ENCODE measurements at places on chromosomes 5 and 9.

GRCh38 chr9:127598839-127599549, 13.1 kb upstream of the STXBP1 start:
- no peak for DNase-seq

DNA sequence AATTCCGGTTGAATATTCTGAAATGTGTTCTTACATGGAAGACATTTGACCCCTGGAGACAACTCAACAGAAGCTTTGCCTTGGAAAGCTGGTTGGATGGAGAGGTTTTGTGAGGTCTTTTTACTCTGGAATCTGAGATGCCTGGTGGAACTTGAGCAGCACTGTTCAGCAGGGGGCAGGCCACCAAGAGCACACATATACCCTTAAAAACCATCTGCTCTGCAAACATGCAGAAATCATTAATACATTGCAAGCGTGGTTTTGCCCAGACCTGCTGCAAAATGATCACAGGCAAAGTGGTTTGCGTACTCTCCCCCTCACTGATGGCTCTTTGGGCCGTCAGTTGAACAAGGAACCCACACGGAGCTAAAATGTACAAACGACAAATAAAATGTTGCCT, 32.8 kb upstream of the DAP start:
- DNase-seq, result no peak

DNA sequence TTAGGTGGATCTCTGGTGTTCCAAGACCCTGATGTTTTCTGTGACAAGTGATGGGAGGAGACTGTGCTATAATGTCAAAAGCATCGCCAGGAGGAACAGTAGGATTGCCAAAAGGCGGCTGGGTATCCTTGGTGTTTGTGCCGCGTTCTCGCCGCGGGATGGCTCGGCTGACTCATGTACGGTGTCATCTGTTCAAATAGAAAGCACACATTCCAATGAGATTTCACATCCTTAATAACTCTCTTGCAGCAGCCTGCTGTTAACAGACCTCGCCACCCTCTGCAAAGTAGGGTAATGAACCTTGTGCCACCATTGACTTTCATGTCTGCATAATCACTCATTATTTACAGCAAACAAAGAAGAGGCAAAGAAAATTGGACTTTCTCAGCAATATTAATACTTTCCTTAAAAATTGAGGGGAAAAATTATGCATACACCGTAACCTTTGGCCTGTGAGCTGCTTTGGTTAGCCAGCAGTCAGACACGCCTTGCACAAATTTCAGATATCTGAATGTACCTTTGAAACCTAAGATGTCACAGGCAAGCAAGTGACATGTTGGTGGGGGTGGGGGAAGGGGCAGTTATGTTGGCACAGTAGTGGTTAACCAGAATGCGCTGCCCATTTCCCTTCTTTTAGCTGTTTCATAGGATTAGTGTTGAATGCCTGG, 289.4 kb downstream of the EFNA5 start:
- DNase-seq, result peak; percentile 95

DNA sequence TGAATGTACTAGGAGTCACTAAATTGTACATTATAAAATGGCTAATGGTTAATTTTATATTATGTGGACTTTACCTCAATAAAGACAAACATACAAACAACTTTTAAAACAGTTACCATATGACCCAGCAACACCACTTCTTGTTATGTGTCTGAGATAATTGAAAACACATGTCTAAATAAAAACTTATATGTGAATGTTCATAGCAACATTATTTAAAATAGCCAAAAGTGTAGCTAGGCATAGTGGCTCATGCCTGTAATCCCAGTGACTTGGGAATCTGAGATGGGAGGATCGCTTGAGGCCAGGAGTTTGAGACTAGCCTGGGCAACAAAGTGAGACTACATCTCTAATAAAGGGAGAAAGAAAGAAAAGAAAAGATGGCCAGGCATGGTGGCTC, 22.9 kb downstream of the SLC35A4 start:
- DNase-seq, result no peak

DNA sequence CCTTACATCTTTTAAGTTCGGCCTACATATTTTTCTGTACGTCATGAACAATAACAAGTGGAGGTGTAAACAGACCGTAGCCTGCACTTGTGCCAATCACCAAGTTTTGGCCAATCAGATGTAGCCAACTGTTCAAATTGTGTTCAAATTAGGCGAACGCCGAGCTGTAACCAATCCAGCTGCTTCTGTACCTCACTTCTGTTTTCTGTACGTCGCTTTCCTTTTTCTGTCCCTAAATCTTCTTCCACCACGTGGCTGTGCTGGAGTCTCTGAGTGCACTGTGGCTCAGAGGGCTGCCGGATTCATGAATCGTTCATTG, 26.4 kb downstream of the TRIM14 start:
- DNase-seq, result no peak

GRCh38 chr9:84343111-84343521, 2.6 kb upstream of the SLC28A3 start:
- DNase-seq, result no peak

- no peak for DNase-seq
Measured at GRCh38 chr5:131217791-131218190, 46.1 kb upstream of the CDC42SE2 start.

DNA sequence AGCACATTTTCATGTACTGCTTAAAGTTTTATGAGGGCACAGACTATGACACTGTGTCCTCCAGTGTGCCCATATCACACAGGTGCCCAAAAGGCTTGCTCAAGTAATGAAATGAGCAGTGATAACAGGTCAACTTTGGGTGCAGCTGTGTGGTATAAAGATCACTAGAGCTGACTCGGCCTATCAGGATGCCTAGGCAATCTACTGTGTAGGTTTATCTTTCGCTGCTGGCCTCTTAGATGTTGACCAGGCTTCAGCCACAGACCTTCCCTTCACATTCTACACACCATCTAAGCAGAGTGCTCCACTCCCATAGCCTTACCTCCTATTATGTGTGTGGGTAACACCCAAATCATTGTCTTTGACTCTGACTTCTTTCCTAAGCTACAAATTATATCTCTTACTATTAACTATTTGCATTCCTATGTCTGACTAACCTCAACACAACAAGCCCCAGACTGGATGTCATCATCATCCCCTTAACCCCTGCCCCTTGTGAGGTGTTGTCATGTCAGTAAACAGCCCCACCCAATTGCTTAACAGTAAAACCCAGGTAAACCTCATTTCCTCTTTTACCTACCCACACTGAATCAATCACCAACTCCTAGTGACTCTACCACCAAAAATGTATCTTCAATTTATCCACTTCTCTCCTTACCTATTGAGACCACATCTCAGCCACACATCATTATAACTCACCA, 2.5 kb downstream of the SREK1IP1 start:
- no peak for DNase-seq

All from A549 (cell line).